ENCODE measurements at places on chromosomes 5 and 9.

- DNase-seq, result no peak
Observed at GRCh38 chr9:101030086-101030391, 1.5 kb downstream of the PLPPR1 start.

DNA sequence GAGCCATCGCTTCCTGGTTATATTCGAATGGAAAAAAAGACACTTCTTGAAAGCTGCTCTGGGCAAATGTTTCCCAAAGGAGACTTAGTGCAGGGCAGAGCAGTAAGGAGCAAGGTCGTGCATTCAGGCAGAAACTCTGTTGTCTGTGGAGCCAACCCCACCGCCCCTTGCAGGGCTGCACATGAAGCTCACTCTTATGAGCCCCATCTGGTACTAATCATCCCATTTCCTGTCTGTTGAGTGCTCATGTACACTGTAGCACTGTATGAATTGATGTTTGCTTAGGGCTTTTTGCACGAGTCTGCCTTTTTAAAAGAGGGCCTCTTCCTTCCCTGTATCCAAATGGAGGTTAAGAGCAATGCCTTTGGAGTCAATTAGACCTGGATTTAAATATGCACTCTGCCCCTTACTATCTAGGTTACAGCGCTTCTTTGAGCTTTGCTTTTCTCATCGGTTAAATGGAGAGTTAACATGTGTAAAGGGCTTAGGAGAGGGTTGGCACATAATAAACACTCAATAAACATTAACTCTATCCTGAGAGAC lies 25.4 kb downstream of the HMHB1 start:
- peak; percentile 75 for DNase-seq

- no peak for DNase-seq
Observed at GRCh38 chr5:41527201-41527779, 16.9 kb upstream of the PLCXD3 start.

DNA sequence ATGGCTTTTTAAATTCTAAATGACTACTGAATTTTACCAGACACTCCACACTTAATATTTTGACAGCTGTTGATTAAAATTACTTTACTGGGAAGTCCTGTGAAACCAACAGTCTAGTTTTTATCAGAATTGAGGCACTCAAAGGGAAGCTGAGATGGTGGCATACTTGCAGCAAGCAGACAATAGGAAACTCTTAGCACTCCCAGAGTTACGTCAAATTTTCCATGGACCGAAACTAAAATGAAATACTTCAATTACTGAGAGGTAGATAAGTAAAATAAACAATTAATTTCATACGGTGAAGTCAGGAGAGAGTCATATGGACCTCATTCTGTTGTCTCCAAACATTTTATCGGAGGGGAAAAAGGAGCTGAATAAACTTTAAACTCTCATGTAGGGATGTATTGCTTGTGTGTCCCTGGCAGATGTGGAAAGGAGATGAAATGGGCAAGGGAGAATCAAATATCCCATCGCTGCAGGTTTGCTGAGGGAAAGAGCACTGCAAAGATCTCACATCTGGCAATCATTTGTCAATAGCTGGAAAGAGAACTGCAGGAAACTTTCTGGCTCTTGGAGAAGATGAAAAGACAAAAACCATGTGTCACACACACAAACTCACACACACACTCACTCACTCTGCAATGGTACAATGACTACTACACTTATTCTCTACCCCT lies 189.4 kb downstream of the BNC2 start:
- DNase-seq, result peak; percentile 51

- DNase-seq, result no peak
Observed at GRCh38 chr5:61624553-61625136, 292.6 kb downstream of the ZSWIM6 start.

DNA sequence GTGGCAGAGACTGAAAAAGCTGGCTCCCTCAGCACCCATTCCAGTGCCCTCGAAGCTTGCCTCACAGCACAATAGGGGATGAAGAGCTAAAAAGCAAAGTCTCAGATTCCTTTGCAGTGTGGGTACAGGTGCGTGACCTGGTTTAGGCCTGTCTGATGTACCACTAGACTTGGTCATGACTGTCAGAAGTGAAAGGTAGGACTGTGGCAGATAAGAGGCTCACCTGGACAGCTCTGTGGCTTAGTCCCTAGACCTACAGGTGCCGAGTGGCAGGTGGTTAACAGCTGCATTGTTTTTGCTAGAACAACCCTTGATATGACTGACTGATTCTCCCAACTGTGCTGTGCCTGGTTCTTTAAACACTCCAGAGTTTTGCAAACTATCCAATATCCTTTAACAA lies 14.7 kb upstream of the SFXN1 start:
- DNase-seq, result no peak

DNA sequence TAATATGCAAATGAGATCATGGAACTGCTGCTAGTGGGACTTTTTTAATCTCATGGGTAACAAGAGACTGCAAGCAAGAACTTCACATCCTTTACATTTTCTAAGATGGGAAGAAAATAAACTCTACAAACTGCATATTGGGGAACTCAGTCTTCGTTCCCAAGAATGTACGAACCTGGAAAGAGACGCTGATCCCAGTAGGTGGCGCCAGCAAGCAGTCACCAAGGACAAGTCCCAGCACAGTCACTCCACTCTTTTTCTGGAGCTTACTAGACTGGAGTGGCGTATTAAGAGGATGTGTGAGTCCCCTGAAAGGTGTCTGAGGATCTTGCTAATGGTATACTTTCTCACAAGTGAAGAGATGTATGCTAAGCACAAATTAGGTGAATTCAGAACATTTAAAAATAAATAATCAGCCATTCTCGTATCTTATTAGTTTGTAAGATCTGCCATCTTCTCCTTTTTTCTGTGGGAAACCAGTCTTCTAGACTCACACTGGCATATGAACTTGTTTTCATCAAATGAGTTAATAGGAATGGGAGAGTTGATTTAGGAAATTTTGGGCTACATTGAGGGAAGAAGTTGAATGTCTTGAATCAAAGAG lies 16.0 kb upstream of the PUM3 start:
- DNase-seq, result peak; percentile 44

- no peak for DNase-seq
Observed at GRCh38 chr5:42767491-42768105, 11.0 kb downstream of the CCDC152 start.

DNA sequence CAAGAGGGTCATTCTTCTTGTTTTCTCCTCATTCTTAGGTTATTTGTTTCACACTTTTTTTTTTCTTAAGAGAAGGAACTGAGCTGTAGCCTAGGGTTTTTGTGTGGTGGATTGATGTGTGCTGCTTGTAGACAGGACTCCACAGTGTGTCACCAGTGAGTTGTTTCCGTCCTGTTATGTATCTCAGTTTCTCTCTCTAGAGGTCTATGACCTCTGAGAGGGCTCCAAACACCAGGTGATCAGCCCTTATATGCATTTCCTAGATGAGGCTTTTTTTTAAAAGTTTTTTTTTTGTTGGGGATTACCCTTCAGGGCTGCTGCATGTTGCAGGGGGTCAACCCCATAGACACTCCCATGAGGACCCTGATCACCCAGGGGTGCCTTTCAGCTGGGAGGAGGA lies 124.2 kb upstream of the MAST4 start:
- no peak for DNase-seq

- peak; percentile 32 for DNase-seq
Observed at GRCh38 chr5:160159991-160160792, 40.9 kb upstream of the PWWP2A start.

- no peak for DNase-seq
Observed at GRCh38 chr5:179680780-179681401, at the start of gene CBY3. Gene CBY3, minus strand, starts transcription at chr5:179681034. Its CDS starts 116 bp downstream, at chr5:179680918.

- DNase-seq, result peak; percentile 51
Observed at GRCh38 chr5:38468202-38468673, 88.2 kb downstream of the LIFR start.

GRCh38 chr5:10989577-10990263 lies 228.7 kb upstream of the DAP start:
- no peak for DNase-seq

- peak; percentile 39 for DNase-seq
Observed at GRCh38 chr5:7425830-7426229, 29.9 kb downstream of the ADCY2 start.

GRCh38 chr5:121596882-121597281 lies 254.8 kb upstream of the FTMT start:
- DNase-seq, result no peak

- no peak for DNase-seq
Observed at GRCh38 chr5:137490591-137490990, 8.5 kb downstream of the SPOCK1 start.

GRCh38 chr5:152007653-152008335 lies 83.1 kb upstream of the GLRA1 start:
- no peak for DNase-seq

- no peak for DNase-seq
Observed at GRCh38 chr5:16617274-16617968, 624 bp upstream of the RETREG1 start.

GRCh38 chr5:158039911-158040347 lies 181.0 kb upstream of the CLINT1 start:
- DNase-seq, result no peak

- DNase-seq, result no peak
Observed at GRCh38 chr5:173771121-173771724, 116.9 kb upstream of the CPEB4 start.

- no peak for DNase-seq
Observed at GRCh38 chr5:28822071-28822470, 1783.7 kb upstream of the CDH9 start.

DNA sequence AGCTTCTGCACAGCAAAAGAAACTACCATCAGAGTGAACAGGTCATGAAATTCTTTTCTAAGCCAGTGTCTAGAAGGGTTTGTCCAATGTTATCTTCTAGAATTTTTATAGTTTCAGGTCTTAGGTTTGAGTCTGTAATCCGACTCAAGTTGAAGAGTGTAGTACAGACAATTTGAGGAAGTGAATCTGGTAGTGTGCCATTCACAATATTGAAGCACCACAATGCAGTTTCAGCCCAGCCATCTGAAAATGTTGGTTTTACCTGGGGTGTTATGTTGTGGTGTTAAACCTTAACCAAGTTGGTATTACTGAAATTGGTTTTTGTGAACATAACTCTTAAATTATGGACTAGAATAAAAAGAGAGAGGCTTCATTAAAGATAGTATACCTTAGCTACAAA lies 77.2 kb downstream of the ADAMTS16 start:
- DNase-seq, result no peak

DNA sequence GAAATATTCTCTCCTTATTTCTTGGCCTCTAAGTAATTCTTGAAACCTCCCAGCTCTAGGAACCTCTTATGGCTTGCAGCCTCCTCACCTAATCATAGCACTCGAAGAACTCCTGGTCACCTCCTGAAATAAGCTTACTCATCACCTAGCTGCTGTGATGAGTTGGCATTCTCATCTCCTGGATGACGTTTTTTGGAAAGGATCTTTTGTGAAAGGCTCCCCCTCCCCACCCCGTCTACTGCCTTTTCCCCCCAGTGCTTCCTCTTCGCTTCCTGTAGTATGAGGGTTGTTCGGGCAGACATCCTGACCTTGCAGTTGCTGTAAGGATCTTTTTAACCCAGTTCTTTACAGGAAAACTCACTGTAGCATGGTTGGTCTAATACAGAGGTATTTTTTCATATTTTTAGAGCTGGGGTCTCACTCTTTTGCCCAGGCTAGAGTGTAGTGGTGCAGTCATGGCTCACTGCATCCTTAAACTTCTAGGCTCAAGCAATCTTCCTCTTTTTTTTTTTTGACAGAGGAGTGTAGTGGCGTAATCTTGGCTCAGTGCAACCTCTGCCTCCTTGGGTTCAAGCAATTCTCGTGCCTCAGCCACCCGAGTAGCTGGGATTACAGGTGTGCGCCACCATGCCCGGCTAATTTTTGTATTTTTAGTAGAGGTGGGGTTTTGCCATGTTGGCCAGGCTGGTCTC lies 41.8 kb downstream of the ARHGAP26 start:
- no peak for DNase-seq

DNA sequence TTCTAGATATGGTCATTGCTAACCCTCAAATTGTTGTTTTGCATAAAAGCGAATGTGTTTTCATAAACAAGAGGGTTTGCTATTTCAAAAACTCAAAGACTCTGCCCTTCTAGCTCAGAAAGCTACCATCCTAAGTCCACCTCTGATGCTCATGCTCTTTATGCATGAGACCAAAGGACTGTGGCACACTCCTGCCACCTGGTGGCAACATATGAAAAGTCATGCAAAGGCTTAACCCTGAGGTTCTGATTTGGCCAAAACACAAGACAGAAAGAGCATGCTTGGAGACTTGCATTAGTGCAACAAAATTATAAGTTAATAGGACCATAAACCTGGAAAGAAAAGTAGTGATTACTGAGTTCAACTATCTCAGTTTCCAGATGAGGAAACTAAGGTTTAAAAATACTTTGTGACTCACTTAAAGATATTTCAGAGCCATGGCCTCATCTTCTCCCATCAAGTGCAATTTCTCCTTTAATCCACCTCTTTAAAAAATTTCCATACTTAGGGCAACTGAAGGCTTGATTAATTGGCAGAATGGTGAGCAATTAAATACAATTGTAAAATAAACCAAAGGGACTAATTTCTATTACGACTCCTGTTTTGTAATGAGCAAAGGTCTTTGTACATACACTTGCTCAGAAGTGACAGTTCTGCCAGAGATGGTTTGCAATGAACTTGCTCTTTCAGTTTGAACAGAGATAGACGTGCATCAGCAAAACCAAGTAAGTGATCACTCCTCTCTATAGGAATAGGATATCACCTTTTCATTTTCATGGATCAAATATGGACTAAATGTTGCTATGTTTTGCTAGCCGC lies 110.7 kb upstream of the RAD23B start:
- DNase-seq, result peak; percentile 86

- DNase-seq, result peak; percentile 46
Observed at GRCh38 chr5:159095866-159096242, 3.9 kb downstream of the EBF1 start.

DNA sequence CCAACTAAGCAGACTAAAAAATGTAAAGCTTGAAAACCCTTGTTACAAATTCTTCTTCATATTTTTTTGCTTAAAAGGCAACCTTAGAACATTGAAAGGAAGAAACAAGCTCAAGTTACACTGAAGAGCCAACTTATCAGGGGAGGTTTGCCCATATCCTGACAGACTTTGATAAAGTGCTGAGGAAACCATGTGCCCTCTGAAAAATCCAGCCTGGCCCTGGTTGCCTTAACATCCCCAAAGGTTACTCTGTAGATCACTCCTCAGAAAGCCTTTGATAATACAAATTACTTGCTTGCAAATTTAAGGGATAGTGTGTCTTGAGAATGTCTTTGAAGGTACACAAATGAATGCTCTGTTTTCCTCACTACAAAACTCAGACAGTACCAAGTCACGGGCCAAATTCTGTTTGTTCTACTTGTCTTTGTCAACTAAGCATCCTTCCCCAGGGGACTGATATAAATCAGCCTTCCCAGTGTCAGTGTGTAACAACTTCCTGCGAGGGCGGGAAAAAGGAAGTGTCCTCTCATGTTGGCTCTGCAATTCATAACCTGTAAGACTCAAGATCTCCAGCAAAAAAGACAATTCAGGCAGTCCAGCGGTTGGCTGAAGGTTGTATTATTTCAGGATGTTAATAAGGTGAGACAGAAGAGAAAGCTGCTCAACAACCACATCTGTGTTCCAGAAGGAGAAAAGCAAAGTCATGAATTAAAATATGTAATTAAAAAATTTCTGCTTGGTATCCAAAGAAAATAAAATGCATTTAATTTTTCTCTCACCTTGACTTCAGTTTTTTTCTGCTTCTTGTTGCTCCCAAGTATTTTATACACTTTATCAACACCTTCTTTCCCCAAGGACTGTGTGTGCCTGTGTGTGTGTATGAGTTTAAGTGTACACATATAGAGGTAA lies 199.9 kb downstream of the PIK3R1 start:
- no peak for DNase-seq

GRCh38 chr9:96383165-96383942 lies at the start of gene SLC35D2:
Gene SLC35D2, minus strand, starts transcription at chr9:96383711. Its CDS starts 77 bp downstream, at chr9:96383634.
- peak; percentile 60 for DNase-seq
